Foreskin keratinocyte (primary cell): ENCODE measurements at places on chromosomes 4 and X. TPM values are rescaled to one million over a fixed set of nuclear protein-coding genes. Genes with fewer than 3 reads are reported as not detected.

TLR3 gene
- total RNA-seq = 5.2 and 6.9 TPM in 2 replicates

DNA sequence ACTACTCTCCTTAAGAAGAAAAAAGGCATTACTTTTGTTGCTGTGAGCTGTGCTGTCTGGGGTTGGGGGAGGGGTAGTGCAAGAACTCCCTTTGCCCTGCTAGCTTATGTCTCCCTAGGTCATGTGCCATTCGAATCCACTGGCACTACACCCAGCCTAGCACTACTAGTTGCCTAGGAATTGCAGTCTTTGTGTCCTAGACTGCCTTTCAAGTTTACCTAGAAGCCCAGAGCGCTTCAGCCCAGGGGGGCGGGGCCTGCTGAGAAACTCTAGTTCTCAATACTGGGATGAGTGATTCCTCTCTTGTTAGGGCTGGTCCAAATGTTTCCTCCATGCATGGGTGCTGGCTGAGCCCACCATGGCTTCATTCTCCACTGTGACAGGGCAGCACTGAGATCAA is 1011.5 kb downstream of the PCDH19 start:
- DNase-seq = no peak

DNA sequence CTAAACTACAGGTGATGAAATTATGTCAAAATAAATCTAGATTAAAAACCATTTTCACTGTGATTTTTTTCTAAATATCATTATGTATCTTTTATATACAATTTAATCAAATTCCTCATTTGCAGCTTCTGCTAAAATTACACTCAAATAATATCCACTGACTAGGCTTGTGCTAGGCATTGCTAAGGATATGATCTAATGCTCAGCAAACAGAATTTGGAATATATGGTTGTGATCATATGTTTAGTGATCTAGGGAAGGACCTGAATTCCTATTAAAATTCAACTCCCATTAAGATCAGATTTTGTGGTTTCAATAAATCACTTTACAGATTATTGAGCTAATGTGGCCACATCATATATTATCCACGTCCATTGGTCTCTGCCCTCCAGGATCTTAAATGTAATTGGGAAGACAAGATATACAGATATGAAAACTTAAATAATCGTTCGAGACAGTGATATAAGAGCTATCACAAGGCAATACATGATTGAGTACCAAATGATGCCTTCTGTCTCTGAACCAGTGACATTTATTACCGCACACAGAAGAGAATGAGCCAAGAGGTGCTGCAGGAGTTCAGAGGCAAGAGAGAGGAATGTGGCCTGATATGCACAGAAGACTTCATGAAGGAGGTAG is 206.0 kb upstream of the RPS6KA3 start:
- DNase-seq = no peak

DNA sequence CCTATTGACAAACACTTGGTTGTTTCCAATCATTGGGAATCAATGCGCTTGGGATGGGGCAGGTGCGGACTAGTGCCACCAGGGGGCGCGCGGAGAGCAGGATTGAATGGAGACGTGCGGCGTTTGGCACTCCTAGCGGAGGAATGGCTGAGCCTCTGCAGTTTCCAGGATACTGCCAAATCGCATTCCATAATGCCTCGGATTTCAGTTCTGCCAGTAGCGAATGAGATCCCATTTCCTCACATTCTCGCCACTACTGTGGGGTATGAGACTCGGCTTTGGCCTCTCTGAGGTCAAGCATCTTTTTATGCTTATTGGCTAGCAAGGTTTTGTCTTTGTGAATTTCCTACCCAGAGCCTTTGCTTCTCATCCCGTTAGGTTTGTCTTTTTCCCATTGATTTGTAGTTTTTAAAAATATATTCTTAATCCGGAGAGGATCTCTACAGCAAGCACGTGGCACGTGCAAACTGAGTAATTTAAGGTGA is 28.7 kb downstream of the CLDN34 start:
- no peak for DNase-seq

- DNase-seq = no peak
Observed at GRCh38 chrX:68177542-68177941, 255.8 kb downstream of the OPHN1 start.
